ENCODE measurements at places on chromosomes 2 and 18. TPM values are rescaled to one million over a fixed set of nuclear protein-coding genes. Genes with fewer than 3 reads are reported as not detected.

DNA sequence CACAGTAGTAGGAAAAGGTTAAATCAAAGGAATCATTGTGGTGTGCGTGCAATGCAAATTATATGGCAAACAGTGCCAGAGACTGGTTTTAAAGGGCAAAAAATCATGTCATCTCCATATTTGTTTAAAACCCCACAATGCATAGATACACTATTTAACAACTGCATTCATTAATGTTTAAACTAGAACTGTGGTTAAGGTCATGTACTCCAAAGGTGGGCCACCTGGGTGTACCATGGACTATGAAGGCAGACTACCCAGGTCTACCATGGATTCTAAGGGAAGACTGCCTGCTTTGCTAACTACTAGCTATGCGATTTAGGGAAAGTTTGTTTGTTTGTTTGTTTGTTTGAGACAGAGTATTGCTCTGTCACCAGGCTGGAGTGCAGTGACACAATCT, 356.3 kb downstream of the ZEB2 start:
- DNase-seq: peak; percentile 35

DNA sequence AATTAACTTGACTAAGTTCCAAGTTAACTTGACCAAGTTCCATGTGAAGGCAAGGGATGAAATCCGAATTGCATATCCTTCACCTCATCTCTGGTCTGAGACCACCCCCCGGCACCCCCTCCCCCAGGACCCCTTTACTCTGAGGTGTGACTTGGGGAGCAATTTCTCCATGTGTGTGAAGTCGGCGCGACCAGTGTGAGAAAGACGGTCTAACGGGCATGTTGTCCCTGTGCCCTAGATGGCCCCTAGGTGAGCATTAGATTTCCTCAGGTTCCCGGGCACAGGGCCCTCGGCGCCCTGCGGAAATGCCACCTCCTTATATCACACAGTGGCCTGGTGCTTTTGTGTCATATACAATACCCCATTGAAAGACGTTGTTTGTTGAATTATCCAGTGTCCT, 137.1 kb downstream of the CTIF start:
- no peak for DNase-seq

DNA sequence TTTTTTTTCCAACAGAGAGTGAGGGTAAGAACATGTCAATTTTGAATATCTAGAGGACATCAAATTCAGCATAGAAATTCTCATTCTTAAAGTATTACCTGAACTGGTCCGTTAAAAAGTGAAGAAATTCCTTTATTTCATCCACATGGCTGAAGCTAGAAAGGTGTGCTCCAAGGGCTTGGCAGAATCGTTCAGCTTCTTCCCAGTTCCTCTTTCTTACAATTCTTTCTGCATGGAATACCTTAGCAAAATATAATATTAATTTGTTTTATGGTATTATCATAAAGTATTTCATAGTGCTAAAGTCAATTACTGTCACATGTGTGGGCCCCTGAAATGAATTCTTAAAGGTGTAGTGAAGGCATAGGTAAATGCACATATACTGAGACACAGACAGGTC, 74.3 kb upstream of the CD302 start:
- DNase-seq: no peak

GRCh38 chr2:205627085-205627484, 55.2 kb upstream of the NRP2 start:
- no peak for DNase-seq

DNA sequence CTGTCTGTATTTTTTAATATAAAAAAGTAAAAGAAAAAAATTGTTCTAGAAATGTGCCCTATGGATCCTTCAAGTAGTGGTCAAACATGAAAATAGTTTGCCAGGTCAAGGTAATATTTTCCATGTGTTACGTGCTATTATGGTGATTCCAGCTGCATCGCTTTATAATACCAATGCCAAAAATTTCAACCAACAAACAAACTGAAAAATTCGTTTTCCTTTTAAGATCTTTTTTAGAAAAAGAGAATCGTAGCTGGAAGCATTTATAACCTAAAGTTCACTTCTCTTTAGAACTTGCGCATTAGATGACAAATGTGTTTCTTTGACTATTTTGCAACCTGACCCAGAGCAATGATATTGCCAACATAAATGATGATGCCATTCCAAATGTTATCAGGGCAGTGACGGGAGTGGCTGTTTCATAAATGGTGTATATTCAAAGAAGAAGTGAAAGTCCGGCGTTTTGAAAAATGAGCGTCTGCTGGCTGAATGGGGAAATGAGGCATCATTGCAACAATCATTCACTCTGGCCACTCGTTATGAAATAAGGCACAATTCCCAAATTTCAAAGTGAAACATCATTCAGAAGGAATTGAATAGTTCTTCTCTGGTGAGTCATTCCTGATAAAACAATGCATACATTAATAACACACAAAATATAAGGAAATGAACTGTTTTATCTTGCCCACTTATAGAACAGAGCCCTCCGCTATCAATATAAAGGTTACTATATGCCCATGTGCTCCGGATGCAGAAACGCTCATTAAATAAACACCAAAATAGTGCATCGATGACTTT, 297.4 kb downstream of the TGIF1 start:
- no peak for DNase-seq

- DNase-seq: no peak
Observed at GRCh38 chr2:213220967-213221603, 63.2 kb upstream of the SPAG16 start.

GRCh38 chr2:241009601-241010530, 11.4 kb downstream of the SNED1 start:
- no peak for DNase-seq

GRCh38 chr2:216700088-216700567, 4.8 kb upstream of the IGFBP5 start:
- no peak for DNase-seq

- no peak for DNase-seq
Observed at GRCh38 chr2:222904557-222905258, 43.9 kb downstream of the ACSL3 start.

GRCh38 chr18:75407468-75408437, 19.8 kb downstream of the SMIM21 start:
- no peak for DNase-seq

DNA sequence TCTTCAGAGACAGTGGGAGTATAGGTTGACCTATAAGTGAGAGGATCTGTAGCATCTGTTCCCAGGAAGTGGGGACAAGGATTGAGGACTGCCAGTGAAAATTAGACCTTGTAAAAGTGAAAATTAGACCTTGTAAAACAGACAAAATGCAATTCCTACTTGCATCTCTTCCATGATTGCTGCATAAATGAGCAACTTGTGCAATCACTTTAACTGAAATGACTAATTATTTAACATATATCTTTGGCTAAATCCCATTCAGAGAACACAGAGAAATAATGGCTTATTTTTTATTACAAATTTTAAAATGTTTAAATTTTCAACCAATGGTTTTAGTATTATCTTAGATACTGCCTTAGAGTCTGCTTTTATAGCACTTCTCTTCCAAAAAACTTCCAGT, 67.2 kb upstream of the NABP1 start:
- no peak for DNase-seq

DNA sequence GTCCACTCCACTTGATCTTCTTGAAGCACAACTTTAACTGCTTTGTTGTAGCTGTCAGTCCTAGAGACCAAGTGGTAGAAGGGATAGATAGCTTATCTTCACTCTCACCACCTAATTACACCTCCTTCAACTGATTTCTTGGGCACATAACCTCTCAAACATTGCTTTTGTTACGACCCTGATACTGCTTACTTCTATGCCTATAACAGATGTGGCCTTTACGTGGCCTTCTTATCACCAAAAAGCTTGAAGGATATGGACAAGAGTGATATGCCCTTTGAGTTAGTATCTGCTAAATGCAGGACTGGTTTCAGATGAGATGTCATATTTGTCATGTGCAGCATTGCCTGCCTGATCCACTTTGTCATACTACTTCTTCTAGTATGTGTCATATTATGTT, 847.2 kb downstream of the TDRD15 start:
- DNase-seq: no peak

DNA sequence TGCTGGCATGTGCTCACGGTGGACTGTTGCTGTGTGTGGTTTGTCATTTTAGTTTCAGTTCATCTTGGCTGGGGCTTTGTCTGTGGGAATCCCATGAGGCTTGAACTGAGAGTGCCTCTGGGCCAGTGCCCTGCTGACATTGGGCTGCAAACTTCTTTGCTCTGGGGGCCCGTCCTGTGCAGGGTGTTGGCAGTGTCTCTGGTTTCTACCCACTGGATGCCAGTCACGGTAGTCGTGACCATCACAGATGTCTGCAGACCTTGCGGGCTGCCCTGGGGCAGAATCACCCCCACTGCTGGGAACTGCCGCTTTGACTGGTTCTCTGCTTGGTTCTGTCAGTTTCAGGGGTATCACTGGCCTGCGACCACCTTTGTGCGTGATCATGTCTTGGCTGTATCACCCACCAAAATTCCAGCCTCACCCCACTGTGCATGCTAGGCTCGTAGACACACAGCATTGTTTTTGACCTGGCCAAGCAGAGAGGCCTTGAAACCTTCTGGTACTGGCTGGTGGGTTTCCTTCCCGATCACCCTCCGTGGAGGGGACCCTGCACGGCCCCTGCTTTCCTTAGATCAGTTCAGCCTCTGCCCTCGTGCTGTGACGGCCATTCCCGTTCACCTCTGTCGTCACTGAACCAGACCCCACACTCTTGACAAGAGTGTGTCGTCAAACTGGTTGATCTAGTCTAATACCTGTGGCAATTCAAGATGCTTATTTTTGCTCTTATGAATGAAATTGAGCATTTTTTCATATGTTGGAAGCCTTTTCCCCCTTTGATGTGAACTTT, 57.6 kb downstream of the KCNG2 start:
- no peak for DNase-seq

DNA sequence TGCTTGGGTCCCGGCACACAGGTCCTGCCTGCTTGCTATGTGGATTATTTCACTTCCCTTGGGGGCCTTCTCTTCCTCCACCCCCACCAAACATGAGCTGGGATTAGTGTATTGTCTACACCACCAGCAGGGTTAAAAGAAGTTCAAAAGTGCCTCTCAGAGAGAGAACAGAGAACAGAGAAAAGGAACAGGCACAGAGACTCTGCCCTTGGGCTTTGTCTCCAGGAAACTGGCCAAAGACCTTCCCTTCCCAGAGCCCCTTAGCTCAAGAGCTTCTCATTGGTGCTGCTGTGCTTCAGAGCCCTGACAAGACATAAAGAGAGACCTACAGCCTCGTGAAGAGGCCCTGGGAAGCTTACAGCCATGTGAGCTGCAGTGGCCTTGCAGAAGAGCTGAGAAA, 7.1 kb upstream of the FIGLA start:
- DNase-seq: no peak

The RASGRP3 gene
- 1.3 TPM for total RNA-seq

The EVA1A gene
- not detected for total RNA-seq

All from HT-29 (cell line).